ENCODE measurements at places on chromosomes 1 and 21. TPM values are rescaled to one million over a fixed set of nuclear protein-coding genes. Genes with fewer than 3 reads are reported as not detected.

The LCE1E gene
- not detected for total RNA-seq

- no peak for DNase-seq
These were observed 63.7 kb downstream of the HLCS start for GRCh38 chr21:36902793-36903192.

- no peak for DNase-seq
These were observed 278.3 kb downstream of the ST6GALNAC3 start for GRCh38 chr1:76352741-76353435.

- peak; percentile 66 for DNase-seq
These were observed at the start of gene SHISAL2A for GRCh38 chr1:52632732-52633290. TSS of gene SHISAL2A (plus strand) at chr1:52633168. CDS start at chr1:52633494, 326 bp downstream.

- no peak for DNase-seq
These were observed 79.1 kb upstream of the COL6A1 start for GRCh38 chr21:45902292-45902995.

- DNase-seq = no peak
These were observed 135.3 kb downstream of the KAZN start for GRCh38 chr1:14733779-14734140.

The SELL gene
- total RNA-seq = 519 TPM

- DNase-seq = peak; percentile 63
These were observed 26.0 kb downstream of the S1PR1 start for GRCh38 chr1:101262630-101263348.
